ENCODE measurements at places on chromosomes 4 and X.

GRCh38 chr4:55450566-55450965, 54.8 kb downstream of the TMEM165 start:
- DNase-seq = no peak

- no peak for DNase-seq
Measured at GRCh38 chrX:120514236-120514635, 45.1 kb upstream of the LAMP2 start.

DNA sequence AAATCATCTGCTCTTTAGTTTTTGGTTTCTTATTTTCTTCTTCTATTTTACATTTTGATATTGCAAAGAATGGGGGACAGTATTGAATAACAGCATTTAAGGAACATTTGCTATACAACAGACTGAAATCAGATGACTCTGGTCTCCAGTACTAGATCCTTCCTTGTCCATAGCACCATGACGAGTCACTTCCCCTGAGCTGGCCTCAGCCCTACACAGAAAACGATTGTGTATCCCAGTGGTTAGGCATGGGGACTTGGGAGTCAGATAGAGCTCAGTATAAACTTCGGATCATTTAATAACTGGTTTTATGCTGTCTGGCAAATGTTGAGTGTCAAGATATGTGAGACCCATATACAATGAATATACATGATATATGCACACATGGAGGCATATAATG, 44.7 kb upstream of the BEX4 start:
- DNase-seq = no peak

- no peak for DNase-seq
Measured at GRCh38 chr4:17018013-17018412, 119.6 kb upstream of the LDB2 start.

DNA sequence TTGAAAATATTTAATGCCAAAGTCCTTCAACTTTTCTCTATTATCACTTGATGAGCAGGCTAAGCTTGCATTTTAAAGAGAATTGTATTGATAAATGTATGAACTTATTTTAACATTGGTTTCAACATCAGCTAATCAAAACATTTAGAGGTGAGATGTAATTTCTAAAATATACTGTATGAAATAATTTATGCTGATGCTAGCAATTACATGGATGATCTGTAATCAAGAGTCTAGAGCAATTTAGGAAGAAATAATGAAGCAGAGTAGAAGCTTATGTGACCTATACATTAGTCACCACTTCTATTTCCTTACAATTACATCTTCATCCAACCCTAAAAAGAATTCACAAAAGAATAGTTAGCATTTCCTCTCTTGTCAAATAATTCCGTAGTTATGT, 226.8 kb downstream of the KLHL4 start:
- DNase-seq = no peak

- DNase-seq = peak; percentile 14
Measured at GRCh38 chr4:154314248-154314647, 177.4 kb downstream of the DCHS2 start.

DNA sequence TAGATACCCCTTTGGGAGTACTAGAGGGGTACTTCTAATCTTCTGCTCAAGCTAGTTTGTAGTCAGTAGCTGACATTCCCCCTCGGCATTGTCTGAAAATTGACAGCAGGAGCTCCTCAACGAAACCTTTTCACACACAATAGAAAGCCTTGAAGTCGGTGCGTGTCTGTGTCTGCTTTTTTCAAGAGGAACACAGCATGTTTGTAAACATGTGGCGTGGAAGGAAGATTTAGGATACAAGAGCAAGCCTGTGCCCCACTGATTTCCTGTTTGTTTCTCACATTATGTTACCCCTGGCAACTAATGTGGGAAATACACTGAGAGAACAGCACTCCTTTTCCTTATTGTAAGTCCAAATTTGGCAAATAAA, 252.6 kb downstream of the ANKRD50 start:
- no peak for DNase-seq

DNA sequence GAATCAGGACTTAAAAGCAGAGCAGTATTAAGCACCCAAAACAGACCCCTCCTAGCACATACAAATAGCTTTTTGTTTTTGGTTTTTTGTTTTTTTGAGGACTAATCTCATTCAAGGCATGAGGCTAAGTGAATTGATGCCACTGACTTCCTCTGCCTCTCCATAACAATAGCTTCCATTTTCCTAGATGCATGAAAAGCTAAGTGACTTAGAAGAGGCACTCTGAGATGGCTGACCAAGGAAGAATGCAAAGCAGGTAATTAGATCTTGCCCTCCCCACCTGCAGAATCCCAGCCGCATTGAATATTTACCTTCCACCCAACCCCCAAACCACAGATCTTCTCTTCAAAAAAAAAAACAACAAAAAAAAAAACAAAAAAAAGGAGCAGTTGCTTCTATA, 7.4 kb upstream of the KDR start:
- DNase-seq = no peak

GRCh38 chr4:179415847-179416223, 1973.6 kb upstream of the AGA start:
- no peak for DNase-seq

DNA sequence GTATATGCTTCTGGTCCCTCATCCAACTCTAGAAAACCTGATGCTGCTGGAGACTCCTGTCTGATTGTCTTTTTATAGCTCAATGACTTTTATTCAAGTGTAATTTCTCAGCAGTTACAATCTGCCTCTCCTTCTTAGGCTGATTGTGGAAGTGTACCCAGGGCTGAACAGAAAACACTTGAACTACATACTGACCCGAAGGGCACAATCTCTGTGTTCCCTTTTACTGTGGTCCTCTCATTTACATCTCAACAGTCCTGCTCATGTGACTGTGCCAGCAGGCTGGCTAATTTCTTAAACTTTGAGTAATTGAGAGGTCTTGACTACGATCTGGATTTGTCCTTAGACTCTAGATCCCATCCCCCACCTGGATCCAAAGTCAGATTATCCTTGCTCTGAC, 863.4 kb downstream of the PDHA2 start:
- DNase-seq = no peak

DNA sequence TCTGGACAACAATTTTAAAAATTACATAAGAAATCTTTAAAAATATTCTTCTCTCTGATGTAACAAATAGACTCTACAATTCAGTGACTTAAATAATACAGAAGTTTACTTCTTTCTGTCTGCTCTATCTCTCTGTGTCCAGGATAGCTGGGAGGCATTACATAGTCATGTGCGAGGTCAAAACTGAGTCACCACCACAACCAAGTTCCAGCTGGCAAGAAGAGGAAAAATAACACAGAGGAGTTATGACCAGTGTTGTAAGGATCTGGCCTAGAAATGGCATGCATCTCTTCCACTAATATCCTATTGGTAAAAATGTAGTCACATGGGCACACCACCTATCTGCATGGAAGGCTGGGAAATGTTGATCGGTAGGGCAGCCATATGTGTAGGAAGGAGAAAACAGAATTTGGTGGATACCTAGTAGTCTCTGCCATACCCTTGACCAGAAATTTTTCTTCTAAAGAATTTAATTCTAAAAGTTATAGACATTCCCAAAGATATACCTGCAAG, 39.4 kb upstream of the WDFY3 start:
- DNase-seq = peak; percentile 22

DNA sequence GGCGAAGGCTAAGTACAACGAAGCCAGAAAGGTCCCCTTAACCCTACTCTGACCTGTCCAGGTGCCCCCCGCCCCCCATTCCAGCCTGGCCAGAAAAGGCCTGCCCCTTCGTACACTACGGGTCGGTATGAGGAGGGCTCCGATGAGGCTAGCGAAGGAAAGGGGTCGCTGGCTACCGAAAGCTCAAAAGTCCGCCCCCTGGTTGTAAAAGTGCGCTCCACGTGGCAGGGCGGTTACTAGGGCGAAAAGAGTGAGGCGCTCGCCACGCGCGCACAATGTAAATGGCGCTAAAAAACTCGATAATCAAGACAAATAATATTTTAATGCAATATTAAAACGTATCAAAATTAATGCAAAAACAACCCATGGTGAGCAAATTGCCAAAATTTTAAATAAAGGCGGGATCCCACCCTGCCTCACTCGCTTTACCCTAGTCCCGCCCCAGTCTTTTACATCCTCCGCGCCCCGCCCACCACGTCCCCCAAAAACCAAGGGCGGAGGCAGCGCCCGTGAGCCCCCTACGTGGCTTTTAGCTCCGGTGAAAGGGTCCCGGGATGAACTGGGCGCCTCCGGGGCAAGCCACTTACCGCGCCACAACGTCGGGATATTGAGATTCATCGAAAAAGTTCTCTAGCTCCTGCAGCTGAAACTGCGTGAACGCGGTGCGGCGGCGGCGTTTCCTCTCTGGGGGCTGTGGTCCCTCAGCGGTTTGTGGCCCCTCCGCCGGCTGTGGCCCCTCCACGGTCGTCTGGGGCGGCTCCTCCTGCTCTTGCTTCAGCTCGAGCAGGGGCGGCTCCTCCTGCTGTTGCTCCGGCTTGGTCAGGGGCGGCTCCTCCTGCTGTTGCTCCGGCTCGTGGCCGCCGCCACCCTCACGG, 929 bp downstream of the ESX1 start:
- no peak for DNase-seq

DNA sequence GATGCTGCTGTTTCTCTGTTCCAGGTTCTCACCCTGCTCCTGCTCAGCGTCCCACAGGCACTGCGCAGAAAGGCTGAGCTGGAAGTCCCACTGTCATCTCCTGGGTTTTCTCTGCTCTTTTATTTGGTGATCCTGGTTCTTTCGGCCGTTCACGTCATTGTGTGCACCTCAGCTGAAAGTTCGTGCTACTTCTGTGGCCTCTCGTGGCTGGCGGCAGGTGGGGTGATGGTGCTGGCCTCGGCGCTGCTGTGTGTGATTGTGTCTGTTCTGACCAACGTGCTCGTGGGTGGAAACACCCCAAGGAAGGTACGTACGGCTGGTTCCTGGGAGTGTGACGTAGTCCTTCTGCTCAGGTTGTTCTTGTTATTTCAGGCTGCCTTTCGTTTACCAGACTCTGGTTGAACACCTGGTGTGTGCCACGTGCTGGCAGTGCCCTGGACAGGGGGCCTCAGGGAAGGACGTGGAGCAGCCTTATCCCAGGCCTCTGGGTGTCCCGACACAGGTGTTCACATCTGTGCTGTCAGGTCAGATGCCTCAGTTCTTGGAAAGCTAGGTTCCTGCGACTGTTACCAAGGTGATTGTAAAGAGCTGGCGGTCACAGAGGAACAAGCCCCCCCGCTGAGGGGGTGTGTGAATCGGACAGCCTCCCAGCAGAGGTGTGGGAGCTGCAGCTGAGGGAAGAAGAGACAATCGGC, 22.8 kb downstream of the PIGG start:
- no peak for DNase-seq

DNA sequence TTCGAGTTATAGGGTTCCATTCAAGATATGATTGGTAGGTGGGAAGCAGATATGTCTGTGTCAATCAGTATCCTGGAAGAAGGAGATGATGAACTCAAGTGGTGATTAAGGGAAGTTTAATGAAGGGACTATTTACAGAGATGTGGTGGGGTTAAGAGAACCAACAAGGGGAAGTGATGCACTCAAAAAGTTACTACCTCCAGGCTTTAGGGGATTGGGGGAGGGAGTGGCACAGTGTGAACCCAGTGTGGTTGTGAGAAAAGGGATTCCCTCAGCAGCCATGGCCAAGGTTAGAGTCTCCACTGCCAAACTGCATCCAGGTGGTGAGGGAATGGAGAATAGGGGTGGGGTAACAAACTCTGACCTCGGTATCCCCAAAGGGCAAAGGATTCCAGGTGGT, 27.9 kb downstream of the PKD2 start:
- DNase-seq = no peak

Data from fibroblast of skin of left quadriceps (primary cell).